Activated naive CD4-positive, alpha-beta T cell (primary cell): ENCODE measurements at places on chromosomes 11 and 22.

GRCh38 chr11:78229106-78229505 lies 40.4 kb downstream of the USP35 start:
- no peak for DNase-seq

DNA sequence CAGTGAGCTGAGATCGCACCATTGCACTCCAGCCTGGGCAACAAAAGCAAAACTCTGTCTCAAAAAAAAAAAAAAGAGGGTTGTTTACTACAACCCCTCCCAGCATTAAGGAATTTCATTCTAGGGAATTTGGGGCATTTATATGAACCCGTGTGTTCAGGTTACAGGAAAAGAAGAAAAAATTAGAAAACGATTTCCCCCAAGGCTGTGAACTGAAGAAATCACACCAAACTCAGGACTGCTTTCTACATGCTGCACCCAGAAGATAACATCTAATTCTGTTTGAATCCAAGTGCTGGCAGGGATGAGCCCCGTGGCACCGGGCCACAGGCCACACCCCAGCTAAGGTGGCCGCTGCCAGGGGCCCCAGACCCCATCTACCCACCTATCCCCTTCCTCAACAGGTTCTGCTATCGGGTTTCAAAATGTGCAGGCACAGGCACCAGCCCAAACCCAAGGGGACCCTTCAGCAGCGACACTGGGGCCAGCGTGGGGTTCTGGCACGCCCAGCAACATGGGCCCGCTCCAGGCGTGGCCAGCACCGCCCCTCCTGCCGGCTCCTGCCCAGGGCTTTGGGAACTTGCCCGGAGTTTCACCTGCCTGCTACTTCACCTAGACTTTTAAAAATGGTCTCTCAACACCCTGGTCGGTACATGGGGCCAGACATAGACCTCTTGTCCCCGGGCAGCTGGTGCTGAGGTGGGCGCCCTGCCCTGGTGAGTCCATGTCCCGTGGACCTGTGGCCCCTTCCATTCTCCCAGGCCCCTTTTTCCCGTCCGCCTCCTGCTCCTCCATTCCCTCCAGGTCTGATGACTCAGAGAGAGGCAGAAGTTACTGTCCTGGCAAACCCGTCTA lies 11.8 kb downstream of the CELSR1 start:
- DNase-seq = no peak

- no peak for DNase-seq
Observed at GRCh38 chr11:77303328-77303727, 1.8 kb upstream of the GDPD4 start.

DNA sequence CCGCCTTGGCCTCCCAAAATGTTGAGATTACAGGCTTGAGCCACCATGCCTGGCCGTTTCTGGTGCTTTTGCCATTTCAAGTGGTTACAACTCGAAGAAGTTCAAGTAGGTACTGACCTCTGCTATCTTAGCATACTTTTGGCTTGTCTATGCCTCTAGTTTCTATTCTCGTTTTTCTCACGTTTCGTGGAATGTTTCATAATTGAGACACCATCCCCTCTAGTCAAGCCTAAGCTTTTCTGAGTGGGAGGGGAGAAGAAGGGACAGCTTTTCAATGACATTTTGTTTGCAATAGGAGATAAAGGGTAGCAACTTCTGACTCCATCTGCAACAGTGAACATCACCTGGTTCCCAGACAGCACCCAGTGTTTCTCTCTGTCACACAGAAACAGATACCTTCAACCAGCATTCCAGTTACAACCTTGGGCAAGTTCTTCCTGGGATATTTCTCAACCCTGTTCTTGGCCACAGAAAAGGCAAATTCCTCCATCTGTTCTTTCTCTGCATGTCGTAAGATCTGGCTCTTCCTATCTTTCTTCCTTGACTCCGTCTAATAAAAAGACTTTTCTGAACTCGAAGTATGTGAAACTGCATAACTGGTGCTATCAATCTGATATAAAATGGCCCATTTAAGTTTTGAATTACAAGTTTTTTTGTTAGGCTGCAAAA lies 25.5 kb downstream of the DDI1 start:
- DNase-seq = no peak

GRCh38 chr22:24435861-24436371 lies 8.5 kb downstream of the ADORA2A start:
- no peak for DNase-seq

DNA sequence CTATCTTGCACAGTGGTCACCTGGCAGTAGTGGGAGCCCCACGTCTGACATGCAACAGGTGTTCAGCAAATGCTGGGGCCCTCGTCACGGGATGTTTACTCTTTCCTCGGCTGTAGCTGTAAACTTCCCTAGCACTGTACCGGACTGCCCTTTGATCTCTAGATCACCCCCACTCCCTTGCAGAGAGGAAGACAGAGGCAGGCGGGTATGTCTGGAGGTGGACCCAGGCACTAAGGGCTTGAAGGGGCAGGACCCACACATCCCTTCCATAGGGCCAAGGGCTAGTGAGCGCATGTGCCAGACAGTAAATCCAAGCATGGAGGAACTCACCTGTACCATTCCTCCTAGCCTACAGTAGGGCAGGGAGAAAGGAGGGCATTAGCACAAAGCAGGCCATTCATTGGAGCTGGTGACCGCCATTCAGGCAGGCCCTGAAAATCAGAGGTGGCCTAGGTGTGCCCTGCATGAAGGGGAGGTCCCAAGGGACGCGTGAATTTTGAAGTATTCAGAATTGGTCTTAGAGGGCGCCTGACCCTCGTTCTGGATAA lies 1.9 kb upstream of the SMTN start:
- DNase-seq = no peak

- DNase-seq = no peak
Observed at GRCh38 chr11:111320728-111321568, 22.6 kb downstream of the POU2AF3 start.

GRCh38 chr11:67406969-67407687 lies 3.2 kb downstream of the TBC1D10C start:
- no peak for DNase-seq

DNA sequence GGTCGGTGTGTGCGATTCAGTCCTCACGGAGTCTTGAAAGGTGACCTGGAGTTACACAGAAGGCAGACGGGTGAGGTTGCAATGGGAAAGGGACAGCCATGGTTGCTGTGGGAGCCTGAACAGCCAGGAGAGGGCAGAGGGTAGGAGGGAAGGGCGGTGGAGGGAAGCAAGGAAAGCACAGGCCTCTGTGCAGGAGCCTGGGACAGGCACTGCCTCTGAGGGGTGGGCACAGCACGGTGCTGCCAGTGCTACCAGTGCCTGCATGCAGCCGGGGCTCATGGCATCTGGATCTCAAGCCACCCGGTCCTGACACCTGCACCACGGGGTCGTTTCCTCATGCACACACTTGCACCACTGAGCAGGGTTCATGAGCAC lies 401.0 kb downstream of the TBC1D22A start:
- DNase-seq = no peak

GRCh38 chr22:20524004-20524481 lies 16.6 kb downstream of the MED15 start:
- DNase-seq = no peak

DNA sequence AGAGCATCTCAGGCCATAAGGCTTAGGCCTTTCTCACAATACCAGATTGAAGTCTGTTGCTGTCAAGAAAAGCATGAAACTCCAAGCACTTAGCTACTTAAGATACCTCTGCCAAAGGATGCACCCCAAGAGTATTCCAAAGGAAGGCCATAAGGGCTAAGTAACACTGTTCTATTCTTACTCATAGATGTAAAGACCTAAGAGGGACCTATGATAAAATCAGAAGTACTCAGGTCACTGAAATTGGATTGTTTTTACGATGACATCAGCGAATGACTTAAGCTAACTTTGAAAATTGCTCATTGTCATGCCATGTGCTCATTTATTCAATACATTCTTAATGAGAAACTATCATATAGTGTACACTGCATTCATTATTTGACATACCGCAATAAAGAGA lies 172.8 kb downstream of the KCNA4 start:
- no peak for DNase-seq

DNA sequence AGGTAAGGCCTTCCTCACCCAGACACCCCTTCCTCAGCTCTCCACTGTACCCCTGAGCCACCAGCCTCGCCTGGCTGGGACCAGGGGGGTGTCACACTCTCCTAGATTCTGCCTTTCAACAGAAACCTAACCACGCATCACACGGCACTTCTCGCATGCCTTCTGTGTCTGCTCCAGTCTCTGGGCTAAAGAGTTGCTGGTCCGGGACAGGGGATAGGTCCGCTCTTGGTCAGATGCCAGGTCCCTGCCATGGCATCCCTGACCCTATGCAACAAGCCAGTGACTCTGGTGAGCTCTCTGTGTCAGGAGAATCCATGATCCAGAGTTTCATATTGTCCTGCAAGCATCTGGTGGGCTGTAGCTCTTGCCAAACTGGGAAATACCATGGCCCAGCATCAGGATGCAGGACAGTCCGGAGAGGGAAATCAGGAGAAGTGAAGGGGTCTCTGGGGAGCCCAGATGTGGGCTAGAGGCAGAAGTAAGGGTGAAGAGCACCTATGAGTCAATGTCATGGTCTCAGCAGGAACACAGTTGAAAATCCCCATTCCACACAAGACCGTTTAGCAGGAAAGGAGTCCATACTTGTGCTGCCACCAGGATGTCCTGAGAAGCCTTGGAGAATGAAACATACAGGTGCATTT lies 14.1 kb downstream of the IGLL5 start:
- DNase-seq = no peak

GRCh38 chr22:17951315-17951714 lies 73.0 kb downstream of the MICAL3 start:
- DNase-seq = no peak
